ENCODE measurements at places on chromosomes 6 and 20.

DNA sequence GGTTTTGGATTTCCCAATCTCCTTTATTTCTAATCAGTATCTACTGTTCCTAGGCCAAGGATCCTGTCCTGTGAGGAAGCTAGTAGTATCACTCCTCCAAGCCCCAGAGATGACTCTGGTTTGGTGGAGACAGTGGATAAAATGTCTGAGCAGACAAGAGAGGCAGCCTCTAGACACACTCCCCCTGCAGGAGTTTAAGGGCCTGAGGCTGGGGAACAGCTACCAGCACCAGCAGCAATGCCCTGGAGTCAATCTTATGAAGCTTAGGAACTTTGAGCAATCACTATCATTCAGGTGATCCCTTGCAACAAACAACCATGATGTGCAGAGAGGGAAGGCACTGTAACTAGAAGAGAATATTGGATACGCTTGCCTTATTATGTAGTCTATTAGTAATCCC, 384.7 kb upstream of the ID4 start:
- no peak for DNase-seq

DNA sequence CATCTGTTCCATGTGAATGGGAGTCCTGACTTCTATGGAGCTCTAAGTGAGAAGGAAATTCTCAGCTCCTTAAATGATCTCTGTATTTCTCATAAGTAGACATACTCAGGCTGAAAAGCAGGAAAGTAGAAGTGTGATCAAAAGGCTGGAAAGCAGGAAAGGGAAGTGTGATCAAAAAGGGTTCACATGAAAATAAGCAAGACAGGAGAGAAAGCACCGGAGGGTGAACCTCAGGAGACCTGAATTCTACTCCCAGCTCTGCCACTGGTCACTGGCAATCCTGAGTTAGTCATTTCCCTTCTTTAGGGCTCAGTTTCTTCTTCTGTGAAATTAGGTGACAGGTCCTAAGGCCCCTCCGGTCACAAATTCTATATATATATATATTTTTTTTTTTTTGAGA, 55.5 kb upstream of the TRERF1 start:
- DNase-seq, result no peak

GRCh38 chr6:35429463-35429862, 22.7 kb upstream of the FANCE start:
- DNase-seq, result no peak

DNA sequence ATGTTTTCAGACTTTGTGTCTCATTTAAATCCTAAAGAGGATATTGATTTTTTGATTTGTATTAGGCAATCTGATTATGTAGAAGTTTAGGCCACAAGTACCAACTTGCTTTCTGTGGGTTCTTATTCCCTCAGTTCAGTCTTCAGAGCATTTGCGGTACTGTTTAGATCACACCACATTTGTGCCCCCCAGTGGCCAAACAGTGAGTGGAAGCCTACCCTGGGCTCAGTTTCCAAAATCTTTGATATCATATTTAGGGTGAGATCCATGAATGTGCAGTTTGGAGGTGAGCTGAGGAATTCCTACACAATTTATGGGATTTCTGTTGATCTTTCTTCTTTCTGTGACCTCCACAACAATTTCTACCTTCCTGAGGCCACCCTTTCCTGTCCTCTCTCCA, 92.3 kb upstream of the FUT9 start:
- DNase-seq, result no peak

GRCh38 chr6:19999319-20000191, 162.4 kb downstream of the ID4 start:
- no peak for DNase-seq

- peak; percentile 61 for DNase-seq
Measured at GRCh38 chr6:149863698-149864577, at the start of gene LRP11. LRP11 (minus strand) TSS chr6:149864359; CDS start chr6:149864020, 339 bp downstream.

- no peak for DNase-seq
Measured at GRCh38 chr6:41798901-41799558, 11.5 kb downstream of the TOMM6 start.

DNA sequence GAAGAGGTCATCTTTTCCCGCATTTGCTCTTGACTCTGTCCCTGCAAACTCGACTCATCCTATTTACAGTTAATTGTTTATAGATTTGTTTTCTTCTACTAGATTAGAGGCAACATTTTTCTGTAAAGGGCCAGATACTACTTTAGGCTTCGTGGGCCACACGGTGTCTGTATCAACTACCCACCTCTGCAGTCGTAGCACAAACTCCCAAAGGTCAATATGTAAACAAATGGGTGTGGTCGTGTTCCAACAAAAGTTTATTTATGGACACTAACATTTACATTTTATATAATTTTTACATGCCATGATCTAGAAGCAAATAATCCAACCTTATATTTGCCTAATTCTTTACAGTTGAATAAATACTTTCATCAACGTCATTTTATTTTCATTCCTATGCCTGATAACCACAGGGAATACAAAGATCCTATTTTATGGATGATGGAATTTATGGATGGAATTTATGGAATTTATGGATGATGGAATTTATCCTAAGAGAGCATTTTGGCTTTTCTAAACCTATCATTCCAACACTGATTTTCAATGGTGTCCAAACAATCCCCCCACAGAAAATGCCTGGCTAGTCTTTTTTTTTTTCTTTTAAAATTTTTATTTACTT, 232.8 kb downstream of the MYLK4 start:
- no peak for DNase-seq

- DNase-seq, result peak; percentile 66
Measured at GRCh38 chr6:11324453-11325015, 92.1 kb upstream of the NEDD9 start.

- DNase-seq, result no peak
Measured at GRCh38 chr20:48912065-48912464, 9.4 kb upstream of the ARFGEF2 start.

- DNase-seq, result no peak
Measured at GRCh38 chr6:127201321-127201720, 65.3 kb upstream of the RNF146 start.

DNA sequence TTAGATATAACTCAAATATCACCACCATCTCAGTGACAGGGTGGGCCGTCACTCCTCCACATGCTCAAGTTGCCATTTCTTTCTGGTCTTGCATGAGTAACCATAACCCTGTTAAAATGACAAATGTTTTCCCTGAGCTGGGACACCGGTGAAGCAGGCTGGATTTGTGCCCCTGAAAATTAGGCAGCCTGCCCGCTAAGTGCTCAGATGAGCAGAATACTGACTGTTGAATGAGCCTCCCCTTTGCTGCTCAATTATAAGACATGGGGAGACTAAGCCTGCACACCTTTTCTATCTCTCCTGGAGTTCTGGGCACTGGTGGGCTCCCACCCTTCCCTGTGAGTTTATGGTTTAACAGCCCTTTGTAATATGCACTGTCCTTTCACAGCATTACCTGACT, 161.8 kb downstream of the SLC24A3 start:
- no peak for DNase-seq

DNA sequence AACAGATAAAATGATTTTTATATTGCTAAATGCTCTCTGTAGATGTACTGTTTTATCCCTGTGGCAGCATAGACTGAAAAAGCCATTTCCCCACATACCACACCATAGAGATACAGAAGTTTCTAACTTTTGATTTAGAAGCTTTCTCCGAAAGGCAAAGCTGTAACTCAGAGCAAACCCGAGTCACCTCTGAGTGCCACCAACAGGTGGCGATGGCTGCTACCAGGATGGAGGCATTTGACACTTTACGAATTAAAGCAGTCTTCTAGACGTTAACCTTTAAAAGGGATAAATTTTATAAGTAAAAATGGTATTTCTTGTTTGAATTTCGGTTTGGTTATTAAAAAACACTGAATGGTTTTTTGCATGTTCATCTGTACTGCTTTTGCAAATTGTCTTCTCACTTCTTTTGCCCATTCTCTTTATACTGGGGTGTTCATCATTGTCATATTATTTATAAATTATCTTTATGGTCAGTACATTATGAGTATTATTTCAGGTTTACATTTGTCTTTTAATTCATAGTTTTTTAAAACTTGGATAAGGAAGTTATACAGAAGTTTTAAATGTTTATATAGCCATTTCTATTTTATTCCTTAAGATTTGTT, 201.0 kb upstream of the CEP162 start:
- DNase-seq, result no peak

- DNase-seq, result no peak
Measured at GRCh38 chr20:31870726-31871617, 538 bp downstream of the TTLL9 start.

DNA sequence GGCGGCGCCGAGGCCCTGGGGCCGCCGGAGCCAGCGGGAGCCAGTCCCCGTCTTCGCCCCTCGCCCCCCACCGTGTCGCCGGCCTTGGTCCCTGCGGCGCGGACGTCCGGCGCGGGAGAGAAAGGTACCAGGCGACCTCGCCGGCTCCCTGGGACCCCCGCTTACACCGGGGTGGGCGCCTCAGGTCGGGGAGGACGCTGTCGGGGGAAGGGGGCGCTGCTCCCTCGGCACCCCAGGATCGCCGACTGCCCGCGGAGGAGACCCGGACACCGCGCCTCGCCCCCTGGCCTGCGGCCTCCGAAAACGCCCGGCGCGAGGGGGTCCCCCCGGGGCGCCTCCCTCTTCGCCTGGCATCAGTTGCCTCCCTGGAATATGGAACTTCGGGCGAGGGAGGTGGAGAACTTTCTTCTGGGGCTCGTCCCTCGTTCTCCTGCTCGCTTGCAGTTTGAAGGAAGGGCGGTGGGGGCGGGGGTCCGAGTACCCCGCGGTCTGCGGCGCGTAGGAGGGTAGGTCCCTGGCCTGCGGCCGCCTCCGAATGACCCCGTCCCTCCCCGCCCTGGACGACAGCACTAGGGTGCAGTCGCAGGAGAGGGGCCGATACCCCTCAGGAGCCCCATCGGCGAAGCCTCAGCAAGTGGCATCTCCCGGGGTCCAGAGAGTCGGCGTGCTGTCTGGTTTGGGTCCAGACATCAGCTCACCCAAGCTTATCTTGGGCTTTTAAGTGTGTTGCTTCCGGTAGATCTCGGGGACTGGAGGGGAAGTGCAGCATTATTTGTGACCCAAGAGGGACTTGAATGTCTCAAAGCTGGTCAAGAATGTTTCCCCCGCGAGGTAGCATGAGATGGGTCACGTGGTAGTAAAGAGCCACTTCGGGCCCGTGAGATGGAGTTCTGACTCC, 549 bp downstream of the ANKRD6 start:
- DNase-seq, result no peak

DNA sequence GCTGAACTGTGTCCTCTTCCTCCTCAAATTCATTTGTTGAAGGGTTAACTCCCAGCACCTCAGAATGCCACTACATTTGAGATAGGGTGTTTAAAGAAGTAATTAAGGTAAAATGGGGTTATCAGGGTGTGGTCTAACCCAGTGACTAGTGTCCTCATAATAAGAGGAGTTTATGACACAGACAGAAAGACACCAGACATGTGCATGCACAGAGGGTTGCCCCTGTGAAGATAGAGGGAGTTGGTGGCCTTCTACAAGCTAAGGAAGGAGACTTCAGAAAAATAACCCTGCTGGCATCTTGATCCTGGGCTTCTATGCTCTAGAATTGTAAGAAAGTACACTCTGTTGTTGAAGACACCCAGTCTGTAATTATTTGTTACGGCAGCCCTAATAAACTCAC, 24.9 kb upstream of the EDN1 start:
- no peak for DNase-seq

DNA sequence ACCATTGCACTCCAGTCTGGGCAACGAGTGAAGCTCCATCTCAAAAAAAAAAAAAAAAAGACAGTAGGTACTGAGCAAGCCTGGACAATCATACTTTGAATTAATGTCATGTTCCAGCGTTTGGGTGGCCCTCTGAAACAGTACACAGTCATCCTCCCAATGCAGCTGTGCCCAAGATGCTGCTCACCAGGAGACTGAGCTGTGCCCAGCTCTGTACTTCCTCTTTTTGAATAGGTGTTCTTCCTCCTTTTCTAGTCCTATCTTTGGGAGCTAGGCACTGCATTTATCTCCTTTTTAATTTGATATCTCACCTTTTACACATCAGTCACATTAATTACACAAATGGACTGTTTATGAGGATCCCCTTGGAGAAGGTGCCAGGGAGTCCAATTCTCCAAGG, 101.5 kb downstream of the RPP40 start:
- no peak for DNase-seq

DNA sequence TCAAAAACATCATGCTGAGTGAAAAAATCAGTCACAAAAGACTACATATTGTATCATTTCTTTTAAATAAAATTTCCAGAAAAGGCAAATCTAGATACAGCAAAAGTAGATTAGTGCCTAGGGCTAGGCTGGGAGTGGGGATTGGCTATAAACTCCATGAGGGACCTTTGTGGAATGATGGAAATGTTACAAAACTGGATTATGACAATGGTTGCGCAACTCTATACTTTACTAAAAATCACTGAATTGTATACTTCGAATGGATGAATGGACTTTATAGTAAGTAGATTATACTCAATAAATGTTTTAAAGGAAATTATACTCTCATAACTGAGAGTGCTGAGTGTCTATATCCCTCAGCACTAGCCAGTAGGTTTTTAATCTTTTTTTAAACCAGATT, 4.3 kb downstream of the HMGN3 start:
- DNase-seq, result no peak

- DNase-seq, result peak; percentile 1
Measured at GRCh38 chr6:157323966-157324300, 614 bp upstream of the TMEM242 start.

- DNase-seq, result no peak
Measured at GRCh38 chr20:62887152-62887859, 25.7 kb upstream of the TCFL5 start.

DNA sequence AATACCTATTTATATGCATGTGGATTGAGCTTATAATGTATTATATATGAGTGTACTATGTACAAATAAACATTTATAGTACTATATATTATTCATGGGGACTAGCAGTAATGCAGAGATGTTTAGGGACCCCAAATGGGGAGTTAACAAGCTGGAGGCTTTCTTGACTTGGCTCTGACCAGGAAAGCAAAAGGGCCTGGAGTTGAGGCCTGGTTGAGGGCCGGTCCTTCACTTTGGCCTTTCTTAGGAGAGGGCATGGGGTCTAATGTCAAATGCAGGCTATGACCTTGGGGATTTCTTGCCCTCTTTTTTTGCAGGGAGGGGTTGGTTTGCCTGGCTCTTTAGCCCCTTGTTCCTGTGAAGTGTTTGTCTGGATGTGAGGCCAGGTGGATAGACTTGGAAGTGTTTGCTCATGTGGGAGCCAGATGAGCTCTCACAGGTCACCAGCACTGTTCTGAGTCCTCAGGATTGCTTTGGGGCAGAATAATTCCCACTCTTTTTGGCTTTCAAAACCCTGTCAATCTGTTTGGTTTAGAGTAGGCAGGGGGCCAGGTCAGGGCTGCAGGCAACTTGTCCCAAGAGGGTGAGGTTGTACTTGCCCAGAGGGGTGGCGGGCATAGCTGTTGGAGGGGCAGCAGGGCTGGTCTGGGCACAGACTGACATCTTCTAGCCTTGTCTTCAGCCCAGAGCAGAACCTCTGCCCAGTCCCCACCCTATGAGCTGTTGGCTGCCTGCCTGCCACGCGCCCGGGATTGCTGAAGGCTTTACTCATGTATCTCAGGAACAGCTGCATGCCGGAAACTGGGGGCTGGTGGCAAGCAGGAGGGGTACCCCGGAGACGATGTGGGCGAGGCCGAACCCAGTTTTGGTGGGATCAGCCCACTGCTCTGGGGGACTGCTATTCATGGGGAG, 14.6 kb downstream of the TJAP1 start:
- DNase-seq, result no peak

- DNase-seq, result no peak
Measured at GRCh38 chr20:49850463-49851230, 38.0 kb downstream of the SLC9A8 start.

Data from stimulated activated CD8-positive, alpha-beta memory T cell treated with anti-CD3 and anti-CD28 coated beads, Interleukin-7, amount 100 ng/mL, for 48 hours (primary cell).